Activated gamma-delta T cell treated with Interleukin-2 at 50 U/mL for 16 hours (primary cell): ENCODE measurements at places on chromosomes 3 and 15.

GRCh38 chr3:138038725-138039462 is 28.9 kb downstream of the CLDN18 start:
- no peak for DNase-seq

- no peak for DNase-seq
Observed at GRCh38 chr3:127158614-127159229, 34.2 kb upstream of the PRR23E start.

GRCh38 chr3:178082326-178082906 is 453.8 kb upstream of the KCNMB2 start:
- no peak for DNase-seq

DNA sequence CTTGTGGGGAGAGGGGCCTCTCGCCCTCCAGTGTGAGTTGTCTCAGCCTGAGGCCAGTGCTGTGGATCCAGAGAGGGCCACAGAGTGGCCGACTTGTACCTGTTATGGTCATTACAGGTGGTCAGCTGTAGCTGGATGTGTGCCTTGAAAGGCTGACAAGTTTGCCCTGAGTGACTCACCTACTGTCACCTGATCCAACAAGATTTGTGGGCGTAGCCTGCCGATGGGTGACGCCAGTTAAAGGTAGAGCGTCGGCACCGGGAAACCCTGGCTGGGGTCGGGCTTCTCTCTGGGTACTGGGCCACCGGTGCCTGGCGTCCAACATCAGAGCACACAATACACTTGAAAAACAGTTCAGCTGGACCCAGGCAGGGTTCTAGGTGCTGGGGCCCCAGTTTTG is 2.8 kb upstream of the ISG20 start:
- peak; percentile 62 for DNase-seq

DNA sequence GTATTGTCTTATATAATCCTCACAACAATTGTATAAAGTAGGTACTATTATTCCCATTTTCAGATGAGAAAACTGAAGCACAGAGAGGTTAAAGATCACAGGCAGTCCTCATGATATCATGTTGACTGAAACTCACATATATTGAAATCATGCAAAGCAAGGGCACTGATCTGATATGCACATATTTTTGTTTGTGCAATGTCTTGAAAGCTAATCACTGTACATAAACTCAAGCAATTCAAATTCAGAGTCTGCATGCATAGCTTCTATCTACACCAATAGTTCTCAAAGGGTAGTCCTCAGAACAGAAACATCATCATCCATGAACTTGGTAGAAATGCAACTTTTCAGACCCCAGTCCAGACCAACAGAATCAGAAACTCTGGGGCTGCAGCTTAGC is 119.2 kb upstream of the STT3B start:
- DNase-seq, result no peak

- no peak for DNase-seq
Observed at GRCh38 chr3:135272026-135272669, 477.1 kb downstream of the EPHB1 start.

- DNase-seq, result no peak
Observed at GRCh38 chr3:50805321-50805720, 130.6 kb downstream of the DOCK3 start.

DNA sequence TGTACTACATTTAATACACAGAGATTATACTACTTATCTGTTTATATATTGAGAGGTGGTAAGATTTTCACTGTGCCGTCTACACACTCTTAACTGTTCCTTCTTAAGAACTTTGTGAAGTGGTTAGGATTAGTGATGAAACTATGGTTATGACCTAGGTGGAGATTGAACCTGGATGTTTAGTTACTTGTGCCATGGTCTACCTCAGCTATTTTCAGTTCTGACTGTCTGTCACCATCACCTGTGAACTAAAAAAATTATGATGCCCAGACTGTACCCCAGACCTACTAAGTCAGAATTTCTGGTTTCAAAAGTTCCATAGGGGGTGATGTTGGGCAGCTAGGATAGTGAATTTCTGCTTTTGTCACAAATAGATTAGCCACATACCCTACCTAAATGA is 6.4 kb downstream of the RASA2 start:
- no peak for DNase-seq

- no peak for DNase-seq
Observed at GRCh38 chr3:156577736-156578135, 22.8 kb upstream of the SSR3 start.
